ENCODE measurements at places on chromosomes 13 and 19.
A peak's percentile ranks its signal among the peaks of the same experiment; 100 is the strongest.

DNA sequence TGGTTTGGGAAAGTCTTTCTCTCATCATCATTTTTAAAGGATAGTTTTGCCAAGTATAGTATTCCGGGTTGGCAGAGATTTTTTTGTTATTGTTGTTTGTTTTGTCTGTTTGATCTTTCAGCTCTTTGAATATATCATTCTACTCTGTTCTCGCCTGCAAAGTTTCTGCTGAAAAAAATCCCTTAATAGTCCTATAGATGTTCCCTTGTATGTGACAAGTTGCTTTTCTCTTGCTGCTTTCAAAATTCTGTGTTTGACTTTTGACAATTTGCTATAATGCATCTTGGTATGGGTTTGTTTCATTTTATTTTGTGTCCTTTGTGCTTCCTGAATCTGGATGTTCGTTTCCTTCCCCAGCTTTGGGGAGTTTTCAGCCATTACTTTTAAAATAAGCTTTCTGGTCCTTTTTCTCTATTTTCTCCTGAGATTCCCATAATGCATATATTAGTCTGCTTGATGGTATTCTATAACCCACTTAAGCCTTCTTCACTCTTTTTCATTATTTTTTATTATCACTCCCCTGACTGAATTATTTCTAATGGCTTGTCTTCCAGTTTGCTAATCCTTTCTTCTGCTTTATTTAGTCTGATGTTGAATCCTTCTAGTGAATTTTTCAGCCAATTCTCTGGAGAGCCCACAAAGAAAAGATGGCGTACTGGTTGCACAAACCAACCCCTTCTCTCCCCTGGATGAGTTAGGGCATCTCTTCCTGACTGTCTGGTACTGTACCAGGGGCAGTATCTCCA is 14.6 kb downstream of the ZNF569 start:
- DNase-seq = no peak

DNA sequence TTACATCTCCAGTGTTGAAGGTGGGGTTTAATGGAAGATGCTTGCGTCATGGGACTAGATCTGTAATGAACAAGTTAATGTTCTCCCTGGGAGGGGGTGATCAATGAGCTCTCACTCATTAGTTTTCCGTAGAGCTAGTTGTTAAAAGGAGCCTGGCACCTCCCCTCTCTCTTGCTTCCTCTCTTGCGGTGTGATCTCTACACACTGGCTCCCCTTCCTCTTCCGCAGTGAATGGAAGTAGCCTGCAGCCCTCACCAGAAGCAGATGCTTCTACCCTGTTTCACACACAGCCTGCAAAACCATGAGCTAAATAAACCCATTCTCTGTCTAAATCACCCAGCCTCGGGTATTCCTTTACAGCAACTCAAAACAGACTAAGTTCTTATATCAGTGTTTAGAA is 318.8 kb downstream of the SLITRK1 start:
- DNase-seq = no peak

DNA sequence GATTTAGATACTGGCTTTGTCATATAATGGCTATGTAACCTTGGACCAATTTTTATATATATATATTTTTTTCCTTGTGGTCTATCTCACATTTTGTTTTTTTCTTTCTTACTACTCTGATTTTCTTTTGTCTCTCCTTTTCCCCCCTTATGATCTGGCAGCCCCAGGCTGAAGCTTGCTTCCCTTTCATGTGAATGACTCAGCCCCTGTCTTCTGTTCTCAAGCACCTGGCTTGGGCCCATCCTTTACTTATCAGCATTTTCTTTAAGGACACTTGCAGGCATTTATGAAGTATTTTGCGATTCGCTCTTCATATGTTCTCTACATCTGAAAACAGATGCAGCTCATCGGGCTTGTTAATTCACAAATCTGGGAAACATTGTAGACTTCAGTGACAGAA is 163.6 kb downstream of the SPRY2 start:
- peak; percentile 74 for DNase-seq

DNA sequence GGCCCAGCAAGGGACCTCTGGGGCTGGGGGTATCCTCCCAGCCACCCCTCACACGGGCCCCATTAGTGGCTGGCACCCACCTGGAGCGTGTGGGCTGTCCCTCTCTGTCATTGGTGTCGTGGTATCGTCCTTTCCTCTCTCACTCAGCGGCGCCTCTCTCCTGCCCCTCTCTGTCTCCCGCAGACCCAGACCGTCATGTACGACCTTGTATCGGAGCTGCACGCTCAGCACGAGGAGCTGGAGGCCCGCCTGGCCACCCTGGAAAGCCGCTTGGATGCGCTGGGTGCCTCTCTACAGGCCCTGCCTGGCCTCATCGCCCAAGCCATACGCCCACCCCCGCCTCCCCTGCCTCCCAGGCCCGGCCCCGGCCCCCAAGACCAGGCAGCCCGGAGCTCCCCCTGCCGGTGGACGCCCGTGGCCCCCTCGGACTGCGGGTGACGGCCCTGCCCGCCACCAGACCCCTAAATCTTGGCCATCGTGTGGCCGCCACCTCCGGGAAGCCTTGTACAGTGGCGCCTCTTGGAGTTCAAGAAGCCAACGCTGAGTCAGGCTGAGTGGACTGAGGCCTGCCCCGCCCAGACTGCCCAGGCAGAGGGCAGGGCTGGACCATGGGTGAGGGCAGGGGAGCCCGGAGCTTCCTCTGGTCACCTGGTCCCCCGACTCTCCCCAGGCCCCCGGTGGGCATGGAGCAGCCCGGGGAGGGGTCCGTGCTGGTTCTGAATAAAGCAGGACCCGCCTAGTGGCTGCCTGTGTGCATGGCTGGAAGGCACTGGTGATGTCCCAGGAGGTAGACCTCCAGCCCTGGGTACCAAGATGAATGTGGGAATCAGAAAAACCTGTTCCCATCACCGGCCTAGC is 9.8 kb upstream of the ARRDC2 start:
- DNase-seq = peak; percentile 64

GRCh38 chr19:32498648-32499200 is 82.3 kb upstream of the PDCD5 start:
- no peak for DNase-seq

- DNase-seq = peak; percentile 57
Observed at GRCh38 chr19:32581705-32582179, 752 bp downstream of the PDCD5 start.

Measured in islet precursor cell (in vitro differentiated cells).